ENCODE measurements at places on chromosomes 3 and 15. TPM values are rescaled to one million over a fixed set of nuclear protein-coding genes. Genes with fewer than 3 reads are reported as not detected.

PRTG gene
- total RNA-seq: 3.3 TPM

ZIC4 gene
- total RNA-seq: not detected

ANKRD63 gene
- 1.3 TPM for total RNA-seq

ALS2CL gene
- total RNA-seq: 12.5 TPM

TMEM212 gene
- total RNA-seq: not detected

CCR2 gene
- total RNA-seq: 0.33 TPM

SKOR1 gene
- not detected for total RNA-seq

INKA1 gene
- 4.2 TPM for total RNA-seq

KLF13 gene
- 52.8 TPM for total RNA-seq

SCAMP2 gene
- total RNA-seq: 80.9 TPM

ZNF385D gene
- 1.1 TPM for total RNA-seq

MED12L gene
- total RNA-seq: 0.35 TPM

PAK2 gene
- total RNA-seq: 48.7 TPM

UCN2 gene
- not detected for total RNA-seq

RHOA gene
- 292 TPM for total RNA-seq

WNT7A gene
- total RNA-seq: not detected

UTS2B gene
- not detected for total RNA-seq

CAPN3 gene
- 5.3 TPM for total RNA-seq

PLSCR2 gene
- total RNA-seq: not detected

RAD51 gene
- total RNA-seq: not detected

GJD2 gene
- total RNA-seq: 13.6 TPM

POTEB3 gene
- not detected for total RNA-seq

GABRR3 gene
- total RNA-seq: not detected

MAP6D1 gene
- total RNA-seq: 0.79 TPM

POTEB gene
- not detected for total RNA-seq

CSTA gene
- total RNA-seq: 1.1 TPM

C3orf52 gene
- 1.5 TPM for total RNA-seq

CLDN16 gene
- total RNA-seq: 0.16 TPM

CNTN3 gene
- total RNA-seq: 3.5 TPM
